ENCODE measurements at places on chromosomes 16 and 17. TPM values are rescaled to one million over a fixed set of nuclear protein-coding genes. Genes with fewer than 3 reads are reported as not detected.

The ATP5PD gene
- total RNA-seq: 181 TPM

The GUCY2D gene
- 0.28 TPM for total RNA-seq

The DNAAF1 gene
- total RNA-seq: 0.07 TPM

The CCL17 gene
- total RNA-seq: not detected

The KRTAP4-5 gene
- total RNA-seq: not detected

The TEKT3 gene
- not detected for total RNA-seq

The EPX gene
- not detected for total RNA-seq

The MYL11 gene
- total RNA-seq: not detected

The KRT40 gene
- not detected for total RNA-seq

The CCL8 gene
- not detected for total RNA-seq

The COL1A1 gene
- total RNA-seq: 11.3 TPM

The SDR42E2 gene
- total RNA-seq: not detected

The RHBDF2 gene
- total RNA-seq: 69.8 TPM

The ACSM2A gene
- total RNA-seq: not detected

The TMEM88 gene
- 0.85 TPM for total RNA-seq

The SPN gene
- total RNA-seq: not detected

The ABAT gene
- 3.8 TPM for total RNA-seq

The WWP2 gene
- 26.8 TPM for total RNA-seq

The KRT15 gene
- total RNA-seq: 38.3 TPM

The C1QTNF8 gene
- total RNA-seq: not detected

The RUNDC3A gene
- total RNA-seq: 3.4 TPM

The EPOP gene
- total RNA-seq: 2.6 TPM

The PHOSPHO1 gene
- total RNA-seq: not detected

The PTX4 gene
- total RNA-seq: not detected

The CFAP52 gene
- 0.07 TPM for total RNA-seq

The CASKIN2 gene
- 3.8 TPM for total RNA-seq

The FN3KRP gene
- total RNA-seq: 20.4 TPM

The FOXJ1 gene
- total RNA-seq: not detected

The ITGB3 gene
- 0.34 TPM for total RNA-seq

The PIPOX gene
- 0.28 TPM for total RNA-seq
